ENCODE measurements at places on chromosomes 4 and X.
A peak's percentile ranks its signal among the peaks of the same experiment; 100 is the strongest.

DNA sequence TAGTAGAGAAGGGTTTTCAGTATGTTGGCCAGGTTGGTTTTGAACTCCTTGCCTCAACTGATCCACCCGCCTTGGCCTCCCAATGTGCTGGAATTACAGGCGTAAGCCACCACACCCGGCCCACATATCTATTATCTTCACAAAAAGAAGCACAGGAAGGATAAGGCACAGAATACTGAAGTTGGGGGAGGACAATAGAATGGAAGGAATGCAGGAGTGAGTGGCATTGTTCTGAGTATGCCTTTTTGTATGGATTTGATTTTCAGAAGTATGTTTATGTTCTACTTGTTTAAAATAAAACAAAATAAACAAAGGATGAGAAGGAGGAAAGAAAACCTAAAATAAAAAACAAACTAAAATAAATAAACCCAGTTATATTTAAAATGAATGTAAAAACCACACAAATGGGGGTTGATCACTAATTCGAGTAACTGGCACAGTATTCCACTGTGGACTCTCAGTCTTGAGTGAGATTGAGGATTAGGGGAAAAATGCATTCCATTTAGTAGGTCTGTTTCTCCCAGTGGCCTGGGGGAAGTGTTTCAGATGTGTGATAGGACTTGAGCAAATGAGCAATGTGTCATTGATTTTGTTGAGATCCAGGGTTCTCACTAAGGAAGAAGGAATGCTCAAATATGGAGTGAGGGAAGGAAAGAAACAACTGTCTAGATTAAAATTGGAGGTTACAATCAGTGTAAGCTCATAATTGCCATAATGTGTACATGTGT, 109.0 kb upstream of the C1QTNF7 start:
- DNase-seq, result no peak

GRCh38 chr4:47553329-47554125, 68.5 kb downstream of the ATP10D start:
- DNase-seq, result no peak

DNA sequence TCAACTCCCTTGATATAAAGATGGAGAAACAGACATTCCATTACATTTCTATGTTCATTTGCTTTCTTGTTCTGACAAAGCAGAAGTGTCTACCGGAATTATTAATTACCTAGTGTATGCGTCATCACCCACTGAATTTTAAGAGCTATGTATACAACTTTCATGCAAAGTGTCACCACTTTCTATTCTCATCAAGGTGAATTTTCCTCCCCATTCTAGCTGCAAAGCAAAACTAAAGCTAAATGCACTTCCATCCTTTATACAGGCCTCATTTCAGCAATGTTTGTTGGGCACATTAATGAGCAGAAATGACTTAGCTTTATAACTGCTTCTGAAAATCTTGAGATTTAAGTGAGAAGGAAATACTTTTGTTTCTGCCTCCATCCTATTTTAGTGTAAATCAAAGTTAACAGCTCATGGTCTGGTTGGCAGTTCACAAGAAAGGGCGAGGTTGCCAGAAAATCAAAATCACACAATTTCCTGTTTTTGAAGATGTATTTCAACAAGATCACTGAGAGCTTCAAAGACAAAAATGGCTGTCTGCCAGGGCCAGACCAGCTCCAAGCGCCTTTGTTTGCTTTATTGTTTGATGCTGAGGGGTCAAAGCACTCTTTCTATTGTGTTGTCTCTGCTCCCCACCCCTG, 7.2 kb upstream of the FAM9C start:
- DNase-seq, result peak; percentile 75

DNA sequence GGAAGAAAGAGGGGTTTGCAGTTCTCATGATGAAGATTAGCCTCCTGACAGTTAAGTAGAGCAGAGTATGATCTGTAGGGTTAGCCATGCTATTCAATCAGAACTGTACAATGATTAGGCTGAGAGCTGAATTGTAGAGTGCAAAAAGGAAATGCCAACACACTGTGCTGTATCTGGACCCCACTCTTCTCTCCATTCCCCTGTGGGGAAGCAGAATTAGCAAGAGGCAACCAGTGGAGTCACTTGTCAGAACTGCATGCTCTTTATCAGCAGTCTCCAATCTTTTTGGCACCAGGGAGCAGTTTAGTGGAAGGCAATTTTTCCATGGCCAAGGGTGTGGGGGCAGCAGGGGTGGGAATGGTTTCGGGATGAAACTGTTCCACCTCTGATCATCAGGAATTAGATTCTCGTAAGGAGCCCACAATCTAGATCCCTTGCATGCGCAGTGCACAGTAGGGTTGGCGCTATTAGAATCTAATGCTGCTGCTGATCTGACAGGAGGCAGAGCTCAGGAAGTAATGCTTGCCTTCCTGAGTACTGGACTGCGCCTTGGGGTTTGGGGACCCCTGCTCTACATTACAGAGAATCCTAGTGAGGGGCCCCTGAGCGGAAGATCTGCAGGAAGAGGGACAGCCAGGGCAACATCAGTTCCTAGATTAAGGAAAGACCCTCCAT, 19.4 kb downstream of the TBC1D9 start:
- DNase-seq, result no peak

Measured in CD4-positive, alpha-beta T cell treated with Interleukin-6 for 4 hours (primary cell).